Stimulated activated CD4-positive, alpha-beta T cell treated with anti-CD3 and anti-CD28 coated beads, TNF-alpha, amount 100 ng/mL, for 1 hour (primary cell): ENCODE measurements at places on chromosomes 3 and 15.

DNA sequence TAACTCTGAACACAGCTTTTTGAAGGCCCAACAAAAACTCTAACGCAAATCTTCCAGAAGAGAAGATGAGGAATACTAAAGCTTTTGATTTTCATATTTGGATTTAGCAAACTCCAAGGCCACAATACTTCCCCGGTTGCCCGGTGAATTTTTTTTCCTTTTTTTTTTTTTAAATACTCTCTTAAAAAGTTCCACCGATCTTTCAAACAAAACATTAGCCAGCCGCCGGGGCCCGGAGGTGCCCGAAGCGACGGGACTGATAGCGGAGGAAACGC, 2.3 kb downstream of the FOXL2 start:
- no peak for DNase-seq

GRCh38 chr15:48498828-48499227, 146.7 kb downstream of the FBN1 start:
- no peak for DNase-seq

- DNase-seq, result no peak
Observed at GRCh38 chr3:32283304-32283703, 44.8 kb downstream of the CMTM8 start.

DNA sequence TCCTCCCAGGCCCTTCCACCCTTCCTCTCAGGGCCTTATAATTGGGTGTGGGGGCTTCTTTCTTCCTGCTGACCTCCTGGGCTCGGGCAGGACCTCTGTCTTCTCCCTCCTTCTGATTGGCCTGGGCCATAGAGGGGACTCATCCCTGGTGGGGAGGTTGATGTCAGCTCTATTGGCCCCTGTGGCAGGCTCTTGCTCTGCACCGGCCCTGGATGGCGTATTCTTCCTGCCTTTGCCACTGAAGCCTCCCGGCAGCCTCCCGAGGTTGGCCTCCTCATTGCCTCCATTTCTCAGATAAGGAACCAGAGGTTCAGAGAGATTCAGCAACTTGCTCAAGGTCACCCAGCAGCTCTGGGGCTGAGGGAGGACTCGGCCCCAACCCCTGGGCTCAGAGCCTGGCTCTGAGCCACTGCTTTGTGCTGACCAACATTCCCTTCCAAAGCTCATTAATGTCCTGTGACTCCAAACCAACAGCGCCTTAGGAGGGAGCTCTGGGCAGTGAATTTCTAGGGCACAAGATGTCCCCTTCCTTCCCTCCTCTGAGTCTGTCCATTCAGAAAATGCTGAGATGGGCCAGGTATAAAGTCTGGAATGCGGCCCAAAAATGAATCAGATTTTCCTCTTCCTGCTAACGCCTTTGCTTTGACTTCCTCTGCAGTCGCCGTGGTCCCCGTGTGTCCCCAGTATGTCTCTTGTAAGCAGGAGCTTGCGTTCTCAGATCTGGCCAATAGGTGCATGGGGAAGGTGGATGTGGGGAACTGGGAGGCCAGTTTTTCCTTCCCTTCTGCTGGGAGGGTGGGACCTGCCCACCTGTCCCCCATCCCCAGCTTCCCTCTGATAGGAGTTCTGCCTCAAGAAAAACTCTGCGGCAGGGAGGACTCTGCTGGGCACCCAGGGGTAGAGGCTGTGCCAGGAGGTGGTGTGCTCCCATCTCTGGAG, 74.2 kb downstream of the HMCES start:
- no peak for DNase-seq

DNA sequence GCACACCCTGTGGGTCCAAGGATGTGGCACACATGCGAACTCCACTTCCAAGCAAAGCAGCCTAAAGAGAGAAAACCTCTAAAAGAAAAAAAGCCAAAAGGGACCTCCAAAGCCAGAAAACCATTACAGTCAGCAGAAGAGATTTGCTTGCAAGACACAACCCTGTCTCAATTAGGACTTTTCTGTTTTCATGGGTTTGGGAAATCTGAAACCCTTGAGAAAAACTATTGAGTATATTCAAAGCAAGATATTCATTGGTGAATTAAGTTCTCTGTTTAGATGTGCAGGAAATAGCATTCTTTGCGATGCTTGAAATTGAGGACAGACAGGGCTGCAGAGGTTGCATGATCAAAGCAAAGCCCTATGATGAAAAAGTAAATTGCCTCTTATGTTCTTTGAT, 10.2 kb upstream of the LDHAL6B start:
- DNase-seq, result no peak
